ENCODE measurements at places on chromosomes 16 and 17. TPM values are rescaled to one million over a fixed set of nuclear protein-coding genes. Genes with fewer than 3 reads are reported as not detected.
A peak's percentile ranks its signal among the peaks of the same experiment; 100 is the strongest.

- H3K4me1 ChIP-seq: no peaks in the 10 kb centered on the region
- no peaks in the 10 kb centered on the region for H3K27me3 ChIP-seq
- DNase-seq: no peak
- H3K36me3 ChIP-seq: peaks cover 43% of the 10 kb centered on the region
- no peak overlapping the region for H3K27ac ChIP-seq
- no peak overlapping the region for H3K4me3 ChIP-seq
Observed at GRCh38 chr17:61774724-61775123, 88.6 kb downstream of the BRIP1 start.

The ZNF594 gene
- total RNA-seq: 11.3 TPM

DNA sequence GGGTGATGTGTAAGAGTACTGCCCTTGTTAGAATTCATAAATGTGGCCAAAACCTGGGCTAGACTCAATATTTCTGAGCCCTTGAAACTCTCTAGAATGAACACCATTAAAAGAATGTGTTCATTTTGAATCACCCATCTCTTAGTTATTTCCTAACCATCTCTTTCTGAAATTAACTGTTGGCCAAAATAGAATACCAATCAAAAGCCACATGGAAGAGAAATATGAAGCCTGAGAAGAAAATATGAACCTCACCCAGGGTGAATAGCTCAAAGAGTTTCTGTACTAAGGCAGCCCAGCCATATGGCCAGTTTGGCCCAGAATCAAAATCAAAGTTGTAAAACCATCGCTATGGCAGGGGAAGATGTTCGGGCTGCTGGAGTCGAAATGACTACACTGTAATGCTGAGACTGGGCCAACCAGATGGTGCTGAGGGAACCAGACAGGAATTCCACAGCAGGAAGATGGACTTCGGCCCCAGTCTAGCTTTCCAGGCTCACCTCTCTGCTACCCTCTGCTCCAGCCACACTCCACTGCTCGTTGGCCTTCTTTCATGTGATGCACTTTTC is 154.3 kb upstream of the ZFHX3 start:
- H3K27ac ChIP-seq: no peak overlapping the region
- no peak overlapping the region for H3K4me3 ChIP-seq
- no peaks in the 10 kb centered on the region for H3K4me1 ChIP-seq
- H3K36me3 ChIP-seq: peaks cover 4% of the 10 kb centered on the region
- H3K27me3 ChIP-seq: no peaks in the 10 kb centered on the region

The KRT17 gene
- 1.1 TPM for total RNA-seq

DNA sequence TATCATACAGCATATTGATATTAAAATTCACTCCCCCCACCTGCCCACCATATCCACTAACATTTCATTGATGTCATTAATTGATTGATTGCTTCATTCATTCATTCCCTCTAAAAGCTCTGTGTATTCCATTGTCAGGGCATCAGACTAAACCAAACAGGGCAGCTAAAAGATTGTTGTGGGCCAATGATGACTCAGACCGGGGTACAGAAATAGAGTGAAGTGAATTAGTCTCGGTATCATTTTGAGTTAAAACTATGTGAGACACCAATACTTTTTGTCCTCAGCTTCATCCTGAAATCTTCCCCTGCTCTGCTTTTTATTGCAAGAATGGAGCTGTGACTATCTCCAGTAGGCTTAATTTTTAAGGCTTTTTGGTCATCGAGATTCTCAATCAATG is 868.3 kb downstream of the CDH11 start:
- H3K36me3 ChIP-seq: no peaks in the 10 kb centered on the region
- no peak overlapping the region for H3K4me3 ChIP-seq
- no peak overlapping the region for H3K27ac ChIP-seq
- H3K4me1 ChIP-seq: no peaks in the 10 kb centered on the region

GRCh38 chr17:38861399-38861843 is 7.9 kb upstream of the RPL23 start:
- peak; percentile 75 for DNase-seq
- no peaks in the 10 kb centered on the region for H3K4me1 ChIP-seq
- H3K27ac ChIP-seq: no peak overlapping the region
- H3K27me3 ChIP-seq: no peaks in the 10 kb centered on the region

The CES2 gene
- total RNA-seq: 28.2 TPM

DNA sequence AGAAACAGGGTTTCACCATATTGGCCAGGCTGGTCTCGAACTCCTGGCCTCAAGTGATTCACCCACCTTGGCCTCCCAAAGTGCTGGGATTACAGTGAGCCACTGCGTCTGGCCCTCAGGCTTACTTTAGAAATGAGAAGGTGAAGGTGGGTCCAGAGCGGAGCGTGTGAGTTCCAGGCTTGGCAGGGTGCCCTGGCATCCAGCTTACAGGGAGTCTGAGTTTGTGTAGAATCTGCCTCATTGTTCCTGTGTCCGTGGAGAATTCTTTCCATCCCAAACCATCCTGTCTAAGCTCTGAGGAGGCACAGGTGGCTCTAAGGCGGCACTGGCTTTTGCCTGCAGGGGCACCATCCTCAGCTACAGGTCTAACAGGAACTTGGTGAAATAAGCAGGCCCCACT is 50.6 kb downstream of the RAB11FIP3 start:
- H3K4me3 ChIP-seq: no peak overlapping the region
- no peaks in the 10 kb centered on the region for H3K4me1 ChIP-seq
- H3K36me3 ChIP-seq: no peaks in the 10 kb centered on the region

GRCh38 chr16:57384248-57385070 is 12.2 kb downstream of the CX3CL1 start:
- H3K4me1 ChIP-seq: 0 out of 2 replicates have a peak, but pooled peaks cover 2% of the 10 kb centered on the region
- no peak overlapping the region for H3K4me3 ChIP-seq
- no peak overlapping the region for H3K27ac ChIP-seq
- H3K36me3 ChIP-seq: no peaks in the 10 kb centered on the region
- H3K27me3 ChIP-seq: no peaks in the 10 kb centered on the region

DNA sequence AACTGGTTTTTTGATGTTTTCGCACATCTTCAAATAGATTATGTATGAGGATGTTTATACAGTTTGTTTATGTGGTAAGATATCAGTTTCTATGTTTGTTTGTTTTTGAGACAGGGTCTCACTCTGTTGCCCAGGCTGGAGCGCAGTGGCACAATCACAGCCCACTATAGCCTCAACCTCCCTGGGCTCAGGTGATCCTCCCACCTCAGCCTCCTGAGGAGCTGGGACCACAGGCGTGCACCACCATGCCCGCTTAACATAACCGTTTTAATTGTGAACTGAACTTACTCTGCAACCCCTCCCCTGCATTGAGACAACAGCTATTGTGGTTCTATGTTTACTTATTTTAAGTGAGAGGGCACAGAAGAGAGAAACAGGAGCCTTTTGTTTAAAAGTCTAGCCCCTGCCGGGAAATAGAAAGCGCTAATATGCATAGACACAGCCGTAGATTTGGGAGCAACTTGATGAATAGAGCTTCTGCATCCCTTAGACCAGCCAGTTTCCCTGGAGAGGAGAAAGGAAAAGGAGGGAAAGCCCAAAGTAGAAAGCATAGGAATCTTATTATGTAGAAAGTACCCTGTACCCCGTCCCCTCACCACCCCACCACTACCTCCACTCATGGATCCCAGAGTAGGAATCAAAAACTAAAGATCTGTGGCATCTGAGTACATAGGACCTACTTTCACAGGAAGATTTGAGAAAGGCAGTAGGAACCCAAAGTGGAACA is 19.6 kb upstream of the APPBP2 start:
- H3K27ac ChIP-seq: no peak overlapping the region
- no peak overlapping the region for H3K4me3 ChIP-seq
- no peak for DNase-seq
- no peaks in the 10 kb centered on the region for H3K36me3 ChIP-seq
- no peaks in the 10 kb centered on the region for H3K4me1 ChIP-seq

The CBX8 gene
- 1.2 TPM for total RNA-seq
